ENCODE measurements at places on chromosomes 6 and 20.

- no peak for DNase-seq
These were observed 86.7 kb upstream of the SYNDIG1 start for GRCh38 chr20:24382743-24383142.

DNA sequence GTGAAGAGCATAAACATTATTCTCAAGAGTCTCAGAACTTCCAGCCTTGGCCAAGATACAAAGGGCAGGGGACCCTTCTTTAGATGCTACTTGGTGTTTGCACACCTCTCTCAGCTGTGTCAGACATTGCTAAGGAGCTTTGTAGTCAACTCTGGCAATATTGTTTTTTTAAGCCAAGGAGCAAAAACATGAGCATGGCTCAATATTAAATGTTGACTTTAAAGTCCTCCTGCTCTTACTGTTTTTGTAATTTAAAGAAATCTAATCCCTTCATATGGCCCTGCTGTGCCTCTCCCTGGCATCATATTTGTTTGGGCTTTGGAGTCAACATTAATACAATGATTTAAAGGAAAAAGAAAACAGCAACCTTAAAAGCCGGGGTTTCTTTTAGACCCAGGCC, 67.9 kb upstream of the TMEM170B start:
- no peak for DNase-seq

GRCh38 chr20:278607-279571, 11.7 kb downstream of the C20orf96 start:
- no peak for DNase-seq

DNA sequence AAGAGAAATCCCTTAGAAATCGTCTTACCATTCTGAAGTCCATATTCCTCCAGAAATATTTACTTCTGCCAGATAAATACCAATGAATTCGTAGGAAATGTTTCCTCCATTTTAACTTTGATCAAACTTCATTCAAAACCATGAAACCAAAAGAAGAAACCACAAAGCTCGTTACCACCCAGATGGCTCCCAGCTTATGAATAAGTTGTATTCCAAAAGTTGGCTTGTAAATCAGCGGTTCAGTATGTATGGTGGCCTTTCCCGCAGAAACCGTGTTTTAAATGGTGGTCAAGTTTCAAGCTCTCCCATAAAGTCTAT, 73.6 kb upstream of the RIPOR2 start:
- DNase-seq = no peak

GRCh38 chr20:60295214-60295613, 337.0 kb downstream of the CDH26 start:
- no peak for DNase-seq

- no peak for DNase-seq
These were observed 272.6 kb upstream of the CITED2 start for GRCh38 chr6:139647016-139647415.

- DNase-seq = no peak
These were observed 87.0 kb downstream of the ZMYND8 start for GRCh38 chr20:47269309-47270165.

- DNase-seq = peak; percentile 66
These were observed 7.6 kb downstream of the LEMD2 start for GRCh38 chr6:33781131-33781975.

- no peak for DNase-seq
These were observed at the start of gene SLC32A1 for GRCh38 chr20:38723848-38724625. TSS of gene SLC32A1 (plus strand) at chr20:38724486. CDS start at chr20:38724725, 239 bp downstream.

DNA sequence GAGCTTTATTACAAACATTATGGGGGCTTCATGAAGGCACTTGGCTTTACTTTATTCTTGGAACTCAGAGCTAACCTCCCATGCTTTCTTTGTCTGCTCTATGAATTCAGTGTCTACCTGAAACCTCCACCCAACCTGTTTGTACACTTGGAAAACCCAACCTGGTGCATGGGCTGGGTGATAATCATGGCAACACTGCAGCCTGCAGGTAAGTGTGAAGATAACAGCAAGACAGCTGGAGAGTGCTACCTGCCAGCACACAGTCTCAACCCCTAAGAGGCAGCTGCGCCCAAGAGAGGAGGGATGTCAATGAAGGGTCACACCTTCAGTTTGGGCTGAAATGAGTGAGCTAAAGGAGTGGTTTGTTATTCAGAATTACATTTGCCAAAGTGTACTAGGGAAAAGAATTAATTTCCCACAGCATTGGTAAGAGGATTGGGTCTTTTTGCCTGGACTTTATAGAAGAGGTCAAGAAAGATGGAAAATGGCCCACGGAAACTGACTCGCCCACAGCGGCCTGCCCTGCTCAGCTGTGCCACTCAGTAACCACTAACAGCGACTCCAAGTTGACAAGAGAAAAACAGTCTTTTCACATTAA, 24.4 kb downstream of the FOXQ1 start:
- no peak for DNase-seq

DNA sequence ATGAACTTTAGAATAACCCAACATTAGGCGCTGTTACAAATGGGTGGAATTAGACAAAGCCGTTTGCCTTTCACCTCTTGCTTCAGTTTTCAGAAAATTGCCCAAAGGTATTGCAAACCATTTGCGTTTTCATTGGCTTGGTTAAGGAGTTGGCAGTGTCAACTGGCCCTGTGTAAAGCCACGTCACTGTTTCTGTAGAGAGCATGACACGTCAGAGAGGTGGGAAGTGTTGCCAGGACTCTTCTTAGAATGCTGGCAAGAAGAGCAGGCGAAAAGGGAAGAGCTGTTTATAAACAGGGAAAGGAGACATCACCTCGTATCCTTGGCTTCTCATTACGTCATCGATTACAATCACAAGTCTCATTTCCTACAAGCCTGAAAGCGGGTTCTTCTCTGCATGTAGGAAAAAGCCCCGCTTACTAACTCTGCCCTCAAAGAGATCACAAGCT, 4.2 kb upstream of the IRF4 start:
- DNase-seq = no peak

GRCh38 chr6:156980948-156981347, 203.8 kb downstream of the ARID1B start:
- no peak for DNase-seq
